ENCODE measurements at places on chromosomes 5 and 9.

GRCh38 chr9:78695519-78695918 lies 398.6 kb downstream of the PSAT1 start:
- DNase-seq, result no peak

- no peak for DNase-seq
These were observed 625.5 kb downstream of the CHSY3 start for GRCh38 chr5:130529511-130530485.

DNA sequence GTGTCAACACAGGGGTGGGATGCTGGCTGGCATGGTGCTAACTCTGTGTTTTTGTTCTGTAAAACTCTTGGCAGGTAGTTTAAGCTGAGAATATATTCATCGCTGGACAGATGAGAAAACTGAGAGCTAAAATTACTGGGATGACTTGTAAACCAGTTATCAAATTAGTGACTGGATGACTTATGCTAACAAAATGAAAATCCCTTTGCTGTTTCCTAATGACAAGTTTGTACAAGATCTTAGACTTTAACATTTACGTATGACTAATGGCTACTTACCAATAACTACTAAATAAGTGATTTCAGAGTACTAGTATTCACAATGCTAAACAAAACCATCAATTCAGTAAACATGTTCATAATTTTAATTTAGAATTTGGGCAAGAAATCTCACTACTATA lies 854.8 kb upstream of the ARRDC3 start:
- DNase-seq, result no peak

DNA sequence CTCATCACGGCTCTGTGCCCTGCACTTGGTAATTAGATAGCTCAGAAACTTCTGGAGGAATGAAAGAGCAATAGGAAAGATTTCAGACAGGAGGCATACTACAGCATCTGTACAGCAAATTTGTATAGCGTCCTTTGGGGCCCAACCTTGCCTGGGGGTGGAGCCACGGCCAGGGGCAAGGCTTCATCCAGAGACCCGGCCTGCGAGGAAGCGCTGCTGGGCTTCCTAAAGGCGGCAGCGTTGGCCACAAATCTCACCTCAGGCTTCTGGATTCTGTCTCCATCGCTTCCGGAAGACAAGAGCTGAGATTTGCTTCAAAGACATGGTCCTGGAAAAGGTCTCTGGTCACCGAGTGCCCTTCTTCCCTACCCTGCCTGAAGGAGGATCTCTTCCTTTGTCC lies 12.2 kb upstream of the SPATA31D1 start:
- no peak for DNase-seq

DNA sequence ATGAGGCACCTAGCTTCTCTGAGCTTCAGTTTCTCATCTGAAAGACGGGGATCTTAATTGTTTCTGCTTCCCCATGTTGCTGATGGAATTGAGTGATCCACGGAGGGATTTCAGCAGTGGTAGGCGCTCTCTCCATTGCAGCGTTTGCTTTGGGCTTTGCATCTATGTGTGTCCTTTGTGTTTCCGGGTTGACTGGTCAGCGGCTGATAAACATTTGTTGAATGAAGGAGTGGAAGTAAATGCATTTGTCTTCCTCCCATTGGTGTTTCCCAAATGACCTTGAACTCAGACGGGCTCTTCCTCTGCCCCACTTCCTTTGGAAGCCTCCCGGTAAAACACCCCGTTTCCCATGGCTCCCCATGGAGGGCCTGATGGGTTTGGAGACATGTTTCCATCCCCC lies 117.2 kb downstream of the GAPVD1 start:
- DNase-seq, result no peak

DNA sequence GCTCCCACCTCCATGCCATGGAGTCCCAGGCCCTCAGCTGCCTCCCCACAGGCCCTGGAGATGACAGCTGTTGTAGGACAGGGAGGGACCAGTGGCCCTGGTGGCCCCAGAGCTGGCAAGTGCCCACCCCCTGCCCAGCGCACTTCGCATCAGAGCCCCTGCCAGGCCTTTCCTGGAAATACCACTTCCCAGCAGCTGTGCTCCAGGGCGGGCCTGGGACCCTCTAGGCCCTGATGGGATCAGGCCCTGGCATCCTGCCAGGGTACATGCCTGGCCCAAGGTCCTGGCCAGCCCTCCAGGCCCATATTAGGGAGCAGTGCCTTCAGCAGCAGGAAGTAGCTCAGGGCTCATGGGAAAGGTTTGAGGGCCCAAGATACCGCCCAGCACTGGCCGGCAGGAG lies 2.5 kb downstream of the KCNT1 start:
- DNase-seq, result no peak

- no peak for DNase-seq
These were observed 370.3 kb downstream of the ARHGEF28 start for GRCh38 chr5:73996151-73996755.

DNA sequence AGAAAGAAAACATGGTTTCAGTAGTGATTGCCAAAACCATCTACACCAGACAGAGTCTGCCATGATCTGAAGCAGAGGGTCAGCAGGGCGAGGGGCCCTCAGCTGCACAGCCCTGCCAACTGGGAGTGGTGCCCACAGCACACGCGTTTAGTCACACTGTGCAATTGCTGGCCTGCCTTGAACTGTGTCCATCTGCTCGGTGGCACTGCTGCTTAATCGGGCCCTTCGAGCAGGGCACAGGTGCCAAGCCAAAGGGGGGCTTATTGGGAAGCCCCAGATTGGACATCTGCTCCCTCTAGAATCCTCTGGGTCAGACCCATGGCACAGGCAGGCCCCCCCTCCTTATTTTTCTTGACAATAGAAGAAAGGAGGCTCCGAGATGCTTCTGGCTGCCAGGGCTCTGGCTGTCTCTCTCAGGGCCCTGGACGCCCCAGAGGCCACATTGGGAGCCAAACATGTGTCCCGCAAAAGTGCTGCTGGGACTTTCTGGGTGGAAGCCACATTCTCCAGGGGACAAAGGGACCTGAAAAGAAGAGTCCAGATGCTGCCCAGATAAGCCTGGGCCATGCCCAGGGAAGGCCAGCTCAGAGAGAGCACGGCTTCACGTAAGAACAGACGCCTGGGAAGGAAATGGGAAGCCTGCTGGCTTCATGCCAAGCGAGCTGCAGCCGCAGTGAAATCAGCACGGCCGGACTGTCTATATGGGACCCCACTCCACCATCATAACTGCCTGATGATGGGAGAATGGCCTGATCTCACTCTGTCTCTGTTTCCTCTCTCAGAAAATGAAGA lies 349.2 kb downstream of the GADD45G start:
- DNase-seq, result no peak

GRCh38 chr5:81014348-81014747 lies 54.2 kb downstream of the RASGRF2 start:
- DNase-seq, result peak; percentile 18

DNA sequence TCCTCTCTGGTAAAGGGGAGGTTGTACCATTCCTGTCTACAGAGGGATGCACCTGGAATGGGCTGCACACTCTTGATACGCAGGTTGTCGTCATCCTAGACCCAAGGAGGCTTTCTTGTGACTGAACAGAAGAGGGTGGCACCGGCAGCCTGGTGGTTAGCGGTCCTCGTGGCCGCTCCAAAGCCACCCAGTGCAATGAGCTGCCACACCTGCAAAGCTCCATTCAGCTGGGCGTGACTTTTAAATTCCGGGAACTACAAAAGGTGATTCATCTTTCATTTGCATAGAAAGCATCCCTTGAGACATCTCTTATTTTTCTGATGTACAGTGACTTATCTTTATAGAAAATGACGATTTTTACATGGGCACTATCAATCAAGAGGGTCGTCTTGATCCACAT lies 286.1 kb upstream of the IRX1 start:
- DNase-seq, result no peak

- no peak for DNase-seq
These were observed 199.3 kb upstream of the CD180 start for GRCh38 chr5:67395790-67396418.

DNA sequence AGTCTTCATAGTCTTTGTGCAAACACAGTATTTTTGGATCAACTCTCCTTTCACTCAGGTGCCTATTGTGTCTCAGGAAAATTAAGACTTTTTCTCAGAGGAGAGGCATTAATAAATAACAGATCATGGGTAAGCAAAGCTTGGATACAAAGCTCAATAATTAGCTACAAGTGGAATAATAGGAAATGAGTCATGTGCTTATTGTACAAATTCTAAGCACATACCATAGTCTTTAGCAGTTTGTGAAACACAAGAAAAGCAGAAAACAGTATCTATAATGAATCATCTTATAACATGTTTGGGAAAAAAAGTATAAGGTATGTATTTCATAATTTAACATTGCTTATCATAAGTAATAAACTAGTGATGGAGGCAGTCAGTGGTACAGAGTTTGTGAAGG lies 477.0 kb downstream of the CDH10 start:
- no peak for DNase-seq

GRCh38 chr9:37950561-37950960 lies 46.6 kb upstream of the SLC25A51 start:
- no peak for DNase-seq

- DNase-seq, result no peak
These were observed 28.3 kb upstream of the CER1 start for GRCh38 chr9:14750821-14751220.

- no peak for DNase-seq
These were observed 599.9 kb upstream of the ZNF608 start for GRCh38 chr5:125346316-125346715.

GRCh38 chr5:150064681-150065220 lies 21.6 kb downstream of the CSF1R start:
- peak; percentile 30 for DNase-seq

GRCh38 chr9:133882849-133883755 lies 109.0 kb downstream of the VAV2 start:
- no peak for DNase-seq

DNA sequence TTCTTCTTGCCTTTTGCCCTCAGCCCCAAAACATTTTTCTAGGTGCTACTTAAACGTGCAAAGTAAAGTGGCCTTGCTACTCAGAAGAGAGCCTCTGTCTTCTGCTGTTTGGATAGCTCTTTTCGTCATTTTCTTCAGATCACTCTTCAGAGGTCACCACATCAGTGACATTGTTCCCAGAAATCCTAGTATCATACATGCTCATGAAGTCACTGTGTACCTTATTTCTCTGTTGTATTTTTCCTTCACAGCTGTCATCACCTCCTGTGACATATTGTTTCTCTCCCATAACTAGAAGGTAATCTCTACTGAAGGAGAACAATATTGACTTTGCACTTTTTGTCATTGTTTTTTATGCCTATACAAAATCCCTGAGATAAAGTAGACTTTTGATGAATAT lies 237.0 kb upstream of the CDH18 start:
- no peak for DNase-seq

DNA sequence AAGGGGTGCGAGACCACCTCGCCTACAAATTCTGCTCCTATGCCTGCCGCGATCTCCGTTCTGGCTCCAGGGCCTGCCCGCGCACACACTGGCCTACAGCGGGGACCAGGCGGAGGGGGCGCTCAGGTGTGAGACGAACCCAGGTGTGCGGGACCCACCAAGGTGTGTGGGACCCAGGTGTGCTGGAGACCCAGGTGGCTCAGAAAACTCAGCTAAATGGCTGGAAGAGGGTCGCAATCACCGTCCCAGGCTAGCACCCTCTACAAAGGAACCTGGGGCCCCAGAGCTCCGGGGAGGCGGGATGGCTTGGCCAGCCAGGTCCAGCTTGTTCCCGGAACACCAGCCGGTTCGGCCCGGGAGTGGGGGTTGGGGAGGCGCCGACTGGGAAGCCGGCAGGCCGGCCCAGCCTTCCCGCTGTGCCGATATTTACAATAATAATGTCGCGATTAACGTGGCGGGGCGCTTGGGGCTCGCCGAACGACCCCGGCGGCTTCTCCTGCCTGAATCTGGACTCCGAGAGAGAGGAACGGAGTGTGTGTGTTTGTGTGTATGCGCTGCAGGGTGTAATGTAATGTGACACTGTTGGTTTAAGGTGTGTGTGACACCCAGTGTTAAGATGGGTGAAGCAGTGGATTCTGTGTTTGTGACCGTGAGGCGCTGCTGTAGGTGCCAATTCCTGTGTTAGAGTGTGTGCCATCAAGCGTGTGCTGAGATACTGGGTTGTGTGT lies 1.4 kb downstream of the PCDH1 start:
- no peak for DNase-seq

GRCh38 chr5:154793599-154794524 lies 38.7 kb downstream of the LARP1 start:
- DNase-seq, result peak; percentile 19

Measured in astrocyte of the spinal cord (primary cell).